ENCODE measurements at places on chromosomes 11 and 22.
A peak's percentile ranks its signal among the peaks of the same experiment; 100 is the strongest.

GRCh38 chr22:35475545-35475944 is 65.1 kb upstream of the RASD2 start:
- DNase-seq, result no peak

- DNase-seq, result no peak
Observed at GRCh38 chr11:128616161-128616560, 28.8 kb upstream of the ETS1 start.

- DNase-seq, result peak; percentile 22
Observed at GRCh38 chr22:44261164-44261860, 51.4 kb downstream of the SHISAL1 start.

GRCh38 chr22:23243006-23243573 is 62.8 kb downstream of the BCR start:
- DNase-seq, result no peak

- no peak for DNase-seq
Observed at GRCh38 chr11:68189082-68189481, 24.0 kb downstream of the KMT5B start.

GRCh38 chr11:79189601-79190000 is 251.2 kb downstream of the TENM4 start:
- no peak for DNase-seq

DNA sequence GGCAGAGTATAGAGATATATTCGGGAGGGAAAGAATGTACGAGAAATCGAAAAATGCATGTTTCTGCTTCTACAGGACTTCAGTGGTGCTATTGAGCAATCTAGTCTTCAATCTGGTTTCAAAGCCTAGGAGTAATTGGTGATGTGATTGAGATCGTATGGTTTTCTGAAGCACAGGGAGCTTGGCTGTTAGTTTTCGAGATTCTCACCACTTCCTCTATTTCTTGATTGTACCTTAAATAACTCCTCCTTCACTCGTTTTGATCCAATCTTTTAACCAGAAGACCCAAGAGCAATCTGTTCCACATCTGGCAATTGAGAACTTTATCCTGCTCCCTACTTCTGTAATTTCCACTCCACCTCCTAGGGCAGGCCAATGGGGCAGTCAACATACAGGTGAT is 518 bp downstream of the CCDC179 start:
- DNase-seq, result no peak

GRCh38 chr11:94112206-94112953 is 16.3 kb upstream of the PANX1 start:
- no peak for DNase-seq

- peak; percentile 27 for DNase-seq
Observed at GRCh38 chr11:2748061-2748813, 48.4 kb upstream of the KCNQ1OT1 start.

GRCh38 chr11:69382131-69383128 is 88.5 kb downstream of the MYEOV start:
- no peak for DNase-seq

DNA sequence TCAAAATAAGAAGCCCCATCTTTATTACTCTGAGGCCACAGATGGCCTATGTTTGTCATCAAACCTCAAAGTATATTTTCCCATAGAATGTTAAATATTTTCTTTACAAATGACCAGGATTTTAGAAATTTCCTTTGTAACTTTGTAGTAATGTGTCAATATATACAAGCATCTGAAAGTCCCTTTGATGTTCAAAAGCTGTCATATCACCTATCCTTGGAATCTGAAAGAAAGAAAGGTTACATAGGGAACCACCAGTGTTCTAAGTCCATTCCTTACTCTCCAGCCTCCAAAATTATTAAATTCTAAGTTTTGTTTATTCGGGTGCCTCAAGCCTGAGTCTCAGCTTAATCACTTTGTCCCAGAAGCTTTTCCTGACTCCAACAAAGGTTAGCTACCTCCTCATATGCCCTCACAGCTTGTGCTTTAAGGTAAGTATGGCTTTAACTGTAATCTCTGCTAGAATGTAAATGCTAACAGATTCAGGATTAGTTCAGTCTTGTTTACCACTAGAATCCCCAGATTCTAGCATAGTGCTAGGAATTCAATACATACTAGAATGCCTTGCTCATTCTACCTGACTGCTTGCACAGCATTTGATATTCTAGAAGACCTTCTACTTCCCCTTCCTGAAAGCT is 32.3 kb downstream of the CCDC34 start:
- DNase-seq, result no peak

DNA sequence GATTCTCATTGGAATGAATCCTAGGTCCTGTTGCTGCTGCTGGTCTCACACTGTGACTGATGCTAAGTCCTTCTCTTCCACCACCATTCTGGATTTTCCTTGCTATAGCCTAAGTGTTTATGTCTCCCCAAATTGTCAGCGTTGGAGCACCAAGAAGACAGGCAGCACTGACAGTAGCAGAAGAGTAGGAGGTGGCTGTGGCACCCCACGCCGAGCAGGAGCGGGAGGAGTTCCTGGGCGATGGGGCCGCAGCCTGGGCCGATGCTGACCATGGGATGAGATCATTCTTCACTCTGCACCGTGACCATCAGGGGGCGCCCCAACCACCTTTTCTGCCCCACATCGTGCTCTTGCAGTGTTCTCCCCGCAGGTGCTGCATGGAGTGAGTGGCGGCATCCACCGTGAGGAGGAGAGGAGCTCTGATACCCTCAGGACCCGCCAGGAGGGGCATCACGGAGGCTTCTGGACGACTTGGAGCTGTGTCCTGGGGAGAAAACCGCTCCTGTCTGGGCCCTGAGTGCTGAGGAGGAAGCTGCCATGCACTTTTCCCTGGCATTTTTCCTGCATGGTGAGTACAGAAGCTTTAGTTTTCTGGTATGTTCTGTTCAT is 57.0 kb downstream of the LRRC74B start:
- peak; percentile 91 for DNase-seq

DNA sequence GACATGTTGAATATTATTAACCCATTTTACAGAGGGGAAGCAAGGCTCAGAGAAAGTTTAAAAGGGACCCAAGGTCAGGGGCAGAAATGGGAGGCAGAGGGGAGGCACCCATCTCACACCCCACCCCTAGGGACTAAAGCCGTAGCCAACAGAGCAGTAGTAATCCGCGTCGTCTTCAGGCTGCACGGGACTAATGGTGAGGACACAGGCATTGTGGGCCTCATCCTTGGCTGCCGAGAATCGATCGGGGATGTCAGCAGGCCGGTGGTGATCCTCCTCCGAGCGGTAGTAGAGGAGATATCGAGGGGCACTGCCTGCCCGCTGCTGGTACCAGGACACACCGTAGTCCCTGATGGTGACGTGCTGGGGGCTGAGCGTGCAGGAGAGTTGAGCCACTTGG is 1.5 kb downstream of the VPREB3 start:
- no peak for DNase-seq

DNA sequence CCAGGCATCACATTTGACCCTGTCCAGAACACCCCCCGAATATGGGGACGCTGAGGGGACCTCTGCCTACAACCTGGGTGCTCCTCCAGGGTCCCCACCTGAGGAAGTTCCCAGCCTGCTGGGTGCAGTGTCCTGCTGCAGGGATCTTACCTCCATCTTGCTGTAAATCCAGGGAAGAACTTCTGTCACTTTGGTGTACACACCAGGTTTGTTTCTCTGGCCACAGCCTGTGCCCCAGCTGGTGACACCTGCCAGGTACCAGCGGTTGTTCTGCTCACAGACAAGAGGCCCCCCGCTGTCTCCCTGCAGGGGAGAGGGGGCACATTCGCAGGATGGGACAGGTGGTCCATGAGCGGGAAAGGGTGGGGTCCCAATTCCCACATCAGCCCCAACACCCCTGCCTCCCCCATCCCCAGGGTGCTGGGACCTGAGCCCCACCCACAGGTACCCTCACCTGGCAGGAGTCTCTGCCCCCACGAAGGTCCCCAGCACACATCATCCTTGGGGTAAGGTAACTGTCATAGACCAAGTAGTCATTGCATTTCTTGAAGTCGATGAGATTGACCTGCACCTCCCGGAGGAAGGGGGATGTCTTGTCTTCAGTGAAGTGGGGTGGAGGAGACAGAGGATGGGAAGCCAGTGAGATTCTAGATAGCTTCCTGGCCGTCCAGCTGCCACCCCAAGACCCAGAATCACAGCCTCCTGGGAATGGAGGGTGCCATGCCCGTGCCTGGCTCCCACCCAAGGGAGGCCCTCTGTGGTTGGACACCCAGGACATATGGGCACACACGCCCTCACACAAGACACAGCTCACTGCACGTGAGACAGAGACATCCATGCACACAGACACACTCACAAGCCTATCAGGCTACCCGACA is 25.5 kb downstream of the TMPRSS13 start:
- no peak for DNase-seq

DNA sequence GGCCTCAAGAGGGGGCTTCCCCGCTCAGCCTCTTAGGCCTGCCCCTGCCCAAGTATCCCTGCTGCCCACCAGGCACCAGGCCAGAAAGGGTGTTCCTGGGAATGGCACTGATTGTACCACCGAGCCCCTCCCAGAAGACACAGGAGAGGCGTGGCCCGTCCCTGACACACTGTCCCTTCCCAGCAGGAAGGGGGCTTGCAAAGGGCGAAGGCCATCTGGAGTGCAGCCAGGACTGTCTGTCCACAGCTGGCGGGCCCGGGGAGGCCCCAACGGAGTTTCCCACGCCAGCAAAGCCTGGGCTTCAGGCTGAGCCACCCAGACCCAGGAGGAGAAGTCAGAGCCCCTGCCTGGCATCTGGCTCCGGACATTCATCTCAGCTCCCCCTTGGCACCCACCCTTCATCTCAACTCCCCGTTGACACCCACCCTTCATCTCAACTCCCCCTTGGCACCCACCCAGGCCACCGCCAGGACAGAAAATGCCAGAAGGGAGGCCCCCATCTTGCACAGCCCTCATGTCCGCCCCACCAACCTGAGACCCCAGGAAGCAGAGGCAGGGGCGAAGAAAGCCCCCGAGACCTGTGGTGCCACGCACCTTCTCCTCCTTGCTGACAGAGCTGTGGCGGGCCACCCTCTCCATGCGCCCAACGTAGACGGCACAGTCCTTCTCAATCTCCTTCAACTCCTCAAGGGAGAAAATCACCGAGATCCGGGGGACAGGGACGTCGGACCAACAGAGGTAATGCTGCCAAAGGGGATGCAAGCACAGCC is 19.4 kb downstream of the TUBGCP6 start:
- DNase-seq, result peak; percentile 41

DNA sequence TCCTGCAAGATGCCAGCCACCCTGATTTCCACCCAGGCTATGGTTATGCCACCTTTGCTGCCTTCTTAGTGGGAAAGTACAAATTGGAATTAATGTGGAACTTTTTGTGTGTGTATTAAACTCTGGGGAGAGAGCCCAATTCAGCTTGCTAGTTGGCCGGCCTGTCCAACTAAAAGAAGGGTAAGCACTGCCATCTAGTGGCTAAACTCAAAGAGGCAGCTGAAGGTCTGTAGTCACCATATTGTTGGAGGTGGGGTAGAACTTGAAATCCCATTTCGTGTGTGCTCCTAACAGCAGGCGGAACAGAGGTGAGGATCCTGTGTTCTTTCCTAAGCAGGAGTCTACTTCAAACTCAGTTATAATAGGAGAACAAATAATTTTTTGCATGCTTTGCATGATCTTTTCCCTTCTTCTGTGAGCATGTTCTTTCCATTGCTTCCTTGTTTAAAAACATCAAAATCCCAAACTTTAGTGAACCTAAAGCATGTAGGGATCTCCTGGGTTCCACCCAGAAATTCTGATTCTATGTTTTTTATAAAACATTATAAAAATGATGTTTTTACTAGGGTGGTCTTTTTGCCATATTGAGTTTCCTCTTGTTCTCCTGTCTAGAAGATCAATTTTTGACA is 138.8 kb upstream of the SORL1-AS1 start:
- no peak for DNase-seq

GRCh38 chr11:3160252-3161031 is 4.7 kb downstream of the OSBPL5 start:
- peak; percentile 94 for DNase-seq

- DNase-seq, result no peak
Observed at GRCh38 chr11:119602745-119603373, 126.1 kb downstream of the NECTIN1 start.

DNA sequence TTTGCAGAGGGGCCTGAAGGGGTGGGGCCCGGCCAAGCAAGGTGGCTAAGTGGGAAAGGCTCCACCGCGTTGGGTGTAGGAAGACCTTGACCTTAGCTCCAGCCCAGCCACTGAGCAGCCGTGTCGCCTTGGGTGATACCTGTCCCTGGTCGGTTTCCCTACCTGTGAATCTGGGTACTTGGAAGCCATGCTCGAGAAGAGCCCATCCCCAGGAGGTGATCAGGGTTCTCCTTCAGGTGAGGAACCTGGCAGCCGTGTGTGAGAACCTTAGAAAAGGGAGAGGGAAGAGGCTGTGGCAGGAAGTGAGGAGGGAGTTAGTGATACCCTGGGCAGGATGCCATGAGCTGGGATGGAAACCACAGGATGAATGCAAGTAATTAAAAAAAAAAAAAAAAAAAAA is 21.6 kb downstream of the PPARA start:
- DNase-seq, result no peak

- no peak for DNase-seq
Observed at GRCh38 chr22:20153945-20154344, 3.1 kb upstream of the CCDC188 start.

DNA sequence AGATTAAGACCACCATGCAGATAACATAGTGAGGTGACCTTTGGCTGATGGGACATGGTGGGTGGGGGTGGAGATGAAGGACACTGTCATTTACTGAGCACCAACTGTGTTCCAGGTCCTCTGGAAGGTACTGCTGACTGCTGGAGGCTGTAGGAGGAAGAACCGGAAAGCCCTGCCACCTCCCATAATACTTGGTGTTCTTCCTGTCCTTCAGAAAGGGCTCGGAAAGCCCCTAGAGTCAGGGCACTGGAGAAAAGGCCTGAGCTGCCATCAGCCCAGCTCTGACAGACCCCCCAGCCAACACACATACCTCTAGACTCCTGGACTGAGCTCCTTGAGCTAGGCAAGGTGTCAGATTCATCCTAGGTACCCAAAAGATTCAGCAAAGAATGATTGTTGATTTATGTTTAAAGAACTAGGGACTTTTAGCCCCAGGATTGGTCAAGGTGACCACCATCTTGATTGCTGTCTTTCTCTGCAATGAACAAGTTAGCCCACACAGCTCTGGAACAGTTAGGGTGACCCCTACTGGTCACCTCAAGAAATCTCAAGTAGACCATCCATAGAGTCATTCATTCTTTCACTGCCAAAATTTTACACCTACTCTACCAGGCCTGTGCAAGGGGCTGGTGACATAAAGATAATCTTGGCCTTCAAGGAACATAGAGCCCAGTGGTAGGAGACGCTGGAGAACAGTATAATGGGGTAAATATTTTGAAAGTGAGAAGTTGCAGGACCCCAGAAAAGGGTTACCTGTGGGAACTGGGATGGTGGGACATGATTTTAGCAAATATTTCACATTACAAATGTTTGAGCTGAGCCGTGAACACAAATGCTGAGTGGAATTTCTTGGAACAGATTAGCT is 39.4 kb downstream of the IRAG1 start:
- DNase-seq, result no peak

All from dorsolateral prefrontal cortex (tissue), 122 donors.